RCC 7860 (cell line): ENCODE measurements at places on chromosomes 4 and X.

- DNase-seq = no peak
These were observed 48.9 kb downstream of the ACSL4 start for GRCh38 chrX:109684136-109684535.

- DNase-seq = no peak
These were observed 280.2 kb upstream of the GALNTL6 start for GRCh38 chr4:171532968-171533367.

GRCh38 chr4:61521451-61521850, 321.3 kb downstream of the ADGRL3 start:
- peak; percentile 11 for DNase-seq

DNA sequence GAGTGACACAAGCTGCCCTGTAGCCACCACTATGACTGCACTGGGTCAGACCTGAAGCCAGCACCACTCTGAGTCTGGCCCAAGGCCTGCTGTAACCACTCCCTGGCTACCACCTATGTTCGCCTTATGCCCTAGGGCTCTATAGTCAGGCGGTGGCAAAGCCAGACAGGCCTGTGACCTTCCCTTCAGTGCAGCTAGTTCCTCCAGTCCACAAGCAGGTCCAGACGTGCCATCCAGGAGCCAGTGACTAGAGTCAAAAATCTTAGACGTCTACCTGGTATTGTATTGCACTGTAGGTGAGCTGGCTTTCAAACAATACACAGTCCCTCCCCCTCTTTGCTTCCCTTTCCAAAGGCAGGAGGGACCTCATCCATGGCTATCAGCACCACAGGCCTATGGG, 54.0 kb upstream of the RNF128 start:
- DNase-seq = no peak

- no peak for DNase-seq
These were observed 74.8 kb downstream of the STARD8 start for GRCh38 chrX:68721991-68722860.

GRCh38 chrX:131762802-131763234, 218.9 kb downstream of the OR13H1 start:
- DNase-seq = peak; percentile 8

DNA sequence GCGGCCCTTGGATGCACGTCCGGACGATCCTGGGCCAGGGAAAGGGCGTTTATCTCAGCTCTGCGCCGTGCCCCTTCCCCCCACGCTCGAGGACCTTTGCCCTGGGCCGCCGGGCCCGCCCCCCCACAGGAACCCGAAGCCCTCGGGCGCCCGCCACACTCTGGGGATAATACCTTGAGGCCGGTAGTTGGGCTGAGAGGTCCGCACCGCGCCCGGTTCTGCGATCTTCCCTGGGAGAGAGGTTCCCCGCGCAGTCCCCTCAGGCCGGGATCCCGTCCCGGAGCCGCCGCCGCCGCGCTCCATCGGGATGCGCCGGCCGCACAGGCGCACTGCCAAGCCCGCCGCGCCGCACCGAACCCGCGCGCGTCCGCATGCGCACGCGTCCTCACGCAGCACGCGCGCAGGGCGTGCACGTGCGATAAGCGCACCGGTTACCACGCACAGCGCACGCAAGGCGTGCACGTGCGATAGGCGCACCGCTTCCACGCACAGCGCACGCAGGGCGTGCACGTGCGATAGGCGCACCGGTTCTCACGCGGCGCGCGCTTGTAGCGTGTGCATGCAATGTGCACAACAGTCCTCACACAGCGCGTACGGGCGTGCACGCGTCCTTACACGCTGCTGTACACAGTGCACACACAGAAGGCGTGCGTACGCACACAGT, at the start of gene MAP7D2:
MAP7D2 (minus strand) TSS at position 331 of the 664 bp plus-strand sequence; CDS start at position 303, 28 bp downstream.
- no peak for DNase-seq

DNA sequence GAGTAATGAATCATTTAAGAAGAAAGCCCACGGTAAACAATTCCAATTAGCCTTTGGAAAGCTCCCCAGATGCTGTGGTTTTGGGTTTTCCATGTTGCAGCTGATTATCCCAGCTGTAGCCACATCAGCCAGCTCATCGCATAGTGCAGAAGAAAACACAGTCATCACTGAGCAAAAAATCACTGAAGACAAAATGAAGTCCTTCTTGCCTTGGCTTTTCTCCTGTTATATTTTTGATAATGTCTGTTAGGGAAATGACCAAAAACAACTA, 193.0 kb upstream of the C1QTNF7 start:
- DNase-seq = no peak

DNA sequence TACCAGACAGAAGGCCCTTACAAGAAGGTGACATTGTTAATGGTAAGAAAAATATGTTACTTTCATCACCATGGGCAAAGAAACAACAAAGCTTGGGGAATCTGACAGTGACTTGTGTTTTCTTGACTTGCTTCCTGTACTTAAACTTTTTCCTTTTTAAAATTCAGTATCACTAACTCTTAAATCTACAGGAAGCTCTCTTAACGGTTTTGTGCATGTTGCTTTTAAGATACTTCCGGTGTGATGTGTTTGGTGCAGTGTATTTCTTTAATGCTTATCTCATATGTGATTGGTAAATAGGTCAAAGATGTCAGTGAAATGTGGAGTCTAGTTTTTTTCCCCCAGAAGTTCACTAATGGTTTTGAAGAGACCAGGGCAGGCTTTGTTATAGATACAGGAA, 45.2 kb downstream of the ADH5 start:
- DNase-seq = no peak

GRCh38 chr4:69838977-69839376, 21.0 kb downstream of the SULT1E1 start:
- no peak for DNase-seq

GRCh38 chr4:80237992-80238391, 28.5 kb upstream of the FGF5 start:
- peak; percentile 86 for DNase-seq

- DNase-seq = no peak
These were observed 856 bp downstream of the SAT1 start for GRCh38 chrX:23783589-23784469.

- no peak for DNase-seq
These were observed 24.1 kb downstream of the EMCN start for GRCh38 chr4:100493756-100494155.

GRCh38 chr4:169066934-169067333, 56.9 kb upstream of the CBR4 start:
- no peak for DNase-seq

DNA sequence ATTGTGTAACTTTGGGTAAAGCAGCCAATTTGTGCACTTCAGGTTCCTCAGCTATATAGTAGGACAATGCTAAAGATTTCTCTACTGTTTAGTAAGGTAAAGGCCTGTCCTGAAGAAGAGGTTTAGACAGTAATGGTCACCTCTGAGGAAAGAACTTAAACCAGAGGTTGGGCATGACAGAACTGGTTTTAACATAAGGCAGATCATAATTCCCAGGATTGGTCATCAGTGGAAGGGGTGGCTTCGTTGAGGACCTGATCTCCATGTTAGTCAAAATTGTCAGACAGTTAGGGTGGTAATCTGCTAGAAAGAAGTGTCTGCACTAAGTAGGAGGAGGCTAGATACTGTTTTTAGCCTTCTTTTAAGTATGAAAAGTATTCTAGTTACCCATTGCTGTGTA, 4.1 kb downstream of the RP2 start:
- no peak for DNase-seq

DNA sequence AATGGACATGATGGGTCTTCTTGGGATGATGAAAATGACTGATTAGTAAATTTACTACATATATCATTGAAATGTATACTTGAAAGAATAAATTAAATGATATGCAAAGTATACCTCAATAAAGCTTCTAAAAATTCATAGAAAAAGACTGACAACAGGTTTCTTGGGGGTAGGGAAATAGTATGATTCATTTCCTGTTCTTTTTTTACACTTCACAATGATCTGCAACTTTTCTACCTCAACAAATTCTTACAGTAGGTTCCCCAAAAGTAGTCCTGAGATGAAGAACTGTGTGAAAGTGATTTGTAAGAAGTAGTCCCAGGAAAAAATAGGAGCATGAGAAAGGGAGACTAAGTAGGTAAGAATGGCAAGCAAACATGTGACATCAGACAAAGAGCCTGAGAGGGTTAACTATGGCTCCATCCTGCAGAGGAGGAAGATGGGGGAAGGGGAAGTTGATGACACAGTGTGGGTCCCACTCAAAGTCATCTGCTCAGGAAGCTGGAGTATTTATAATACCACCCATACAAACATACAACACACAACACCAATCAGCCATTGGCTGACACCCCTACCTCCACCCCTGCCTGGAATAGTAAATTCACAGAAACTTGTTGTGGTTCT, 73.9 kb downstream of the ARHGAP6 start:
- DNase-seq = no peak

DNA sequence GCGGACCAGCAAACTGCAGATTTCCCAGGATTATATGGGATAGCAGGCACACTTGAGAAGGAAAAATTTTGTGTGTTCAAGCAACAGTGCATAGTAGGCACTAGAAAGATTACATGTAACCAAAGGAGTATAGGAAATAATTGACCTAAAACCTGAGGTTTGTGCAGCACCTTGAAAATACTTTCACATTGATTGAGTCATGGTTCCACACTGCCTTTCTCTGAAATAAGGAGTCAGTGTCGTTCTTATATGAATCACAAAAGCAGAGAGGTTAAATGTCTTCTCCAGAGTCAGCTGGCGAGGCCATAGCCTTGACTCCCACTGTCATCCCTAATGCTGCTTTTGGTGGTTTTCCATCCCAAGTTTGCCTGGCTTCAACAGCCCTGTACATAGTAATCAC, 138.9 kb downstream of the SOWAHB start:
- peak; percentile 21 for DNase-seq

GRCh38 chr4:73019462-73020047, 50.0 kb downstream of the COX18 start:
- peak; percentile 15 for DNase-seq

GRCh38 chr4:116499-116898, 7.8 kb upstream of the ZNF718 start:
- DNase-seq = no peak

- DNase-seq = no peak
These were observed 44.8 kb downstream of the ARHGAP10 start for GRCh38 chr4:147776716-147777115.

GRCh38 chr4:155241225-155241624, 32.8 kb downstream of the NPY2R start:
- no peak for DNase-seq
